ENCODE measurements at places on chromosomes 11 and 22.

- DNase-seq = no peak
These were observed 35.2 kb downstream of the ALG9 start for GRCh38 chr11:111836162-111836561.

DNA sequence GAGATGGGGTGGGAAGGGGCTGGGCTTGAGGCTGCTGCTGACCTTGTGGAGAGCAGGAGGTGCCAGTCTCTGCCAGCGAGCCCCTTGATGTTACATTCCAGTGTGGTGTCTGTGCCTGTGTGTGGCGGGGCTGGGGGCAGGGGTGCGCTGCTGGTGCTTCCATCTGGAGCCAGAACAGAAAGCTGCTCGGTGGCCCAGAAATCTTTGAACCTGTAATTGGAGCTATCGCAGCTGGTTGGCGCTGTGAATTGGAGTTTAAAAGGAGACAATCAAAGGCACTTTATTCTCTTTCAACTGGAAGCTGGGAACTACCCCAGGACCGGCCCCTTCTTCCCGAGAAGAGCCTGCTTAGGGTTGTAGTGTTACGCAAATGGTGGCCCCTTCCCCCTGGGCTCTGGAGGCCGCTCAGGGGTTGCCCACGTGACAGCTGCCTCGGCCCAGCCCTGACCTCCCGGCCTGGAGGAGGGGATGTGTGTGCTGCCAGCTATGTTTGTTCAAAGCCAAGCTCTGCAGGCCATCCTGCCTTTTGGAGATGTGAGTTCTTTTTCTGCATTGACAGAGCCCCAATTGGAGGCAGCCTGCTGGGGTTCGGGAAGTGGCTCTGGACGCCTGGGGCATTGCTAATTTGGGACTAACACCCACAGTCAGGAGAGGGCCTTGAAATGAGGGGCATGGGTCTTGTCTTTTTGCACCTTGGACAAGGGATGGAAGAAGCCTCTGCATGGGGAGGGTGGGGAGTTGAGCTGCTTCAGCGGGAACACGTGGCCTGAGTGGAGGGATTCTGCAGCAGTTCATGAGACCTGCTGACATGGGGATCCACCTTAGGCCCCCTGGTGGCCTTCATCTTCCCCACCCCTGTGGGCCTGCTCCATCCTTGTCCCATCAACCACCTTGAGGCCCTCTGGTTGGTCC is 14.0 kb upstream of the ARSA start:
- peak; percentile 34 for DNase-seq

GRCh38 chr11:79028225-79028624 is 412.6 kb downstream of the TENM4 start:
- DNase-seq = no peak

- no peak for DNase-seq
These were observed 33.6 kb upstream of the FIBIN start for GRCh38 chr11:26960281-26960680.

GRCh38 chr22:33781411-33781810 is 138.9 kb downstream of the LARGE1 start:
- no peak for DNase-seq

DNA sequence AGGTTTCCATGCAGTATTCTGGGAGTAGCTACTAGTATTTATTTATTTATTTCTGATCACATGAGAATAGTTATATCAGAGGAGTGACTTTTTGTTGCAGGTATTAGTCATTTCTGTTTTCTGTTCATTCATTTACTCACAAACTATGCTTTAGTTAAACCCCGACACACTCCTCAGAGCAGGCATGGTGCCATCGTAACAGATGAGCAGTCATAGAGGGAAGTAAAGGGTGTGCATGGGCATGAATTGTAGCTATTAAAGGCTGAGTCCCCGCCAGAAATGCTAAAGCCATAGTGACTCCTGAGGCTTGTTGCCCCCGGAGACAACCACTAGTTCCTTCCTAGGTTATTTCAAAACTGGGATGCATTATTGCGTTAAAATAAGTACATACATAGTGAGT is 10.6 kb downstream of the JHY start:
- DNase-seq = no peak

All from astrocyte of the spinal cord (primary cell).